ENCODE measurements at places on chromosomes 1 and 21. TPM values are rescaled to one million over a fixed set of nuclear protein-coding genes. Genes with fewer than 3 reads are reported as not detected.

GRIK3 gene
- not detected for total RNA-seq

PTPN7 gene
- not detected for total RNA-seq

TMEM79 gene
- 30.7 TPM for total RNA-seq

OR2M3 gene
- total RNA-seq: not detected

INTS7 gene
- total RNA-seq: 12.9 TPM

PTAFR gene
- 10.9 TPM for total RNA-seq

LCE2B gene
- not detected for total RNA-seq

PTPN14 gene
- total RNA-seq: 33.0 TPM

CCDC27 gene
- total RNA-seq: not detected

PRMT6 gene
- 11.3 TPM for total RNA-seq

PRR9 gene
- total RNA-seq: not detected

LAPTM5 gene
- under 0.01 TPM for total RNA-seq

TTC34 gene
- under 0.01 TPM for total RNA-seq

KRTAP13-2 gene
- not detected for total RNA-seq

FBXO2 gene
- total RNA-seq: 49.5 TPM

OPTC gene
- total RNA-seq: not detected

FAM177B gene
- not detected for total RNA-seq

RPTN gene
- 0.53 TPM for total RNA-seq

FALEC gene
- total RNA-seq: not detected

CRP gene
- not detected for total RNA-seq

C1orf94 gene
- not detected for total RNA-seq

OR2T11 gene
- not detected for total RNA-seq

SLFNL1 gene
- under 0.01 TPM for total RNA-seq

FCGR1A gene
- not detected for total RNA-seq

LINGO4 gene
- under 0.01 TPM for total RNA-seq

NBPF6 gene
- total RNA-seq: not detected

LCE1C gene
- total RNA-seq: not detected

HPCA gene
- total RNA-seq: not detected

SLX9 gene
- 32.0 TPM for total RNA-seq

ATAD3C gene
- 0.26 TPM for total RNA-seq

CLCA1 gene
- 0.26 TPM for total RNA-seq

CD5L gene
- total RNA-seq: not detected

BATF3 gene
- not detected for total RNA-seq
